NCI-H2081 treated with DMSO at 0.1 percent for 48 hours (cell line): ENCODE measurements at places on chromosomes 5 and 9.

GRCh38 chr9:122226758-122227574, 1.8 kb downstream of the LHX6 start:
- no peak for DNase-seq

GRCh38 chr5:10439692-10440091, 2.0 kb upstream of the ROPN1L start:
- no peak for DNase-seq

- no peak for DNase-seq
Observed at GRCh38 chr9:130409246-130409645, 35.5 kb upstream of the ASS1 start.

DNA sequence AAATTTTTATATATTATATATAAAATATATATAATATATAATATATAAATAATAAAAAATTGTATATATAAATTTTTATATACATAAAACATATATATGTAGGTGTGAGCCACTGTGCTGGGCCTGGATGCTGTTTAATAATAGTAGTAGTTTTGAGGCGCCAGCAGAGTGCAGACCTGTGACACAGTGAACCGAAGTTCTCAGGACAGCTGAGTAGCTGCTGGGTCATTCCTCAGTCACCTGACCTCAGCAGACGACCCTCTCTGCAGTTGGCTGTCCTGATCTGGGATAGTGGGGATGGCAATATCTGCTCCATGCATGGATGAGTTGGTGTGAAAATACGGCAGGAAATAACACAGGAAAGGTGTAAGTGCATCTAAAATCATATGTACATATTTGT, 3.3 kb upstream of the SNX18 start:
- DNase-seq = no peak

- no peak for DNase-seq
Observed at GRCh38 chr9:21205204-21205603, 1.7 kb downstream of the IFNA10 start.

- no peak for DNase-seq
Observed at GRCh38 chr9:91803151-91803940, 146.7 kb downstream of the ROR2 start.

- no peak for DNase-seq
Observed at GRCh38 chr5:154227090-154227489, 36.6 kb downstream of the GALNT10 start.

GRCh38 chr5:76074487-76075065, 8.6 kb upstream of the SV2C start:
- DNase-seq = no peak

GRCh38 chr5:58983526-58984452, 400.9 kb downstream of the RAB3C start:
- DNase-seq = no peak

- no peak for DNase-seq
Observed at GRCh38 chr5:15367489-15367888, 132.5 kb upstream of the FBXL7 start.

DNA sequence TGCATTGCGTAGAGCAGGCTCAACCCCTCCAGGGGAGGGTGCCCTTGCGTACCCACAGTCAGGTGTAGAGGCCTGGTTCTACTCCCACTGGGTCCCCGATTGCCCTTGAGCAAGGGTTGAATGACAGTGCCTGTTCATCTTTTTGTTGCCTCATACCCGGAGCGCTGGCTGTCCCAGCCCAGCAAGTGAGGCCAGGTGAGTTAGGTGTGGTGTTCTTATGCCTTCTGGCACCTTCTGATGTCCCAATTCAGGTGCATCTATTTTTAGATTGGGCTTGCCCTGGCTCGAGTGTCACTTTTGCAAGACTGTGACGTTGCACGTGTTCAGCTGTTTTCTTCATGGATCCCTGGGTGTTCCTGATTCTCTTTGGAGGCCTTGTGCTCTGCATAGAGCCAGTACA, 257.8 kb downstream of the GOLPH3 start:
- no peak for DNase-seq

GRCh38 chr9:19176856-19177255, 49.6 kb upstream of the PLIN2 start:
- DNase-seq = no peak

GRCh38 chr5:91145333-91145620, 237.8 kb downstream of the ARRDC3 start:
- DNase-seq = no peak

DNA sequence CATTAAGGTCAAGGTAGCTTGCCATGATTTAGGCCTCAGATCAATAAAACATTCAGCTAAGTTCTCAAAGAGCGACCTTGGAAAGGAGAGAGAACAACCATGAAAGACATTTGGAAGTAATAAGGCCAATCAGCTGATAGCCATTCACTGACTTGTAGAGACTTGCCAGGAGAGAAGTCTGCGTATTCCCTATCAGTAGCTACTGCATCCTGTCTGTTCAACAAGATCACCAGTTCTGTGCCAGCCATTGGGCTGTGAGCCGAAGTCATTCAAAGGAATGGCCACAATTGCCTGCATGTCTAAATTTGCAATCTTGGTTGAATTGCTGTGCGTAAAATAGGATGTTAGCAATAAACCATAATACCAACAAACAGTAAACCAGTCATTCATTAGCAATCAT, 219.8 kb downstream of the FBXL7 start:
- no peak for DNase-seq

DNA sequence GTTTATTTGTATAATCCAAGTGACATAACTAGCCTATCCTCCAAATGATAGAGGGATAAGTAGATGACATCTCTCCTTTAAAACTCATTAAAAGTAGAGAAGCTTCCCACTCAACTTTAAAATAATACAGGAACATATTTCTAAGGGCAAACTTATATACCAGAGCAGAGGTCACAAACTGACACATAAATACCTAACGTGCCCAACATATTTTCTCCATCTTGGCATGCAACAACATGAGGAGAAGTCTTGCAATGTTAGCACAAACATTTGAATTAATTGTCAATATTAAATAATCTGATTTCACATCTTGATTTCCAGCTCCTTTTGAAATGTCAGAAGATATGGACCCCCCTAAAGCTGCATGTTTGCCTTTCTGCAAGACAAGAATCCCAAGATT, 335.0 kb downstream of the DEPDC1B start:
- DNase-seq = no peak
